AG04449 (cell line): ENCODE measurements at places on chromosomes 12 and 14.

- no peak for DNase-seq
Observed at GRCh38 chr12:103905730-103906349, 24.4 kb upstream of the HSP90B1 start.

GRCh38 chr12:15772405-15773018 lies 16.7 kb downstream of the EPS8 start:
- DNase-seq, result no peak

DNA sequence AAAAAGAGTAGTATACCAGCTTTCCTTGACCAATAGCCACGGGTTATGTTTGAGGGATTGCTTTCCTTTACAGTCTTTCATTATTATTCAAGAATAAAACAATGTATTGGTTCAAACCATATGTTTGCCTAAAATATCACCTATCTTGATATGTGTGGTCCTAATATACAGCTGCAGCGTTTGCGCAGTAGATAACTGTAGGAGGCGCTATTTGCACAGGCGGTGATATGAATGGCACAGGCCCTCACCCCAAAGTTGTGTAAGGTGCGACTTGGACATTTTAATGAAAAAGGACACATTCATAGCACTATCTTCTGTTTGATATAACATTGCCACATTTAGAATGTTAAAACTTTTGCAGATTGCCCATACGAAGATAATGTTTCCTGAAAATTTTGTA lies 298.4 kb downstream of the TRHDE start:
- DNase-seq, result no peak

GRCh38 chr12:32780071-32780470 lies 24.4 kb upstream of the YARS2 start:
- no peak for DNase-seq

DNA sequence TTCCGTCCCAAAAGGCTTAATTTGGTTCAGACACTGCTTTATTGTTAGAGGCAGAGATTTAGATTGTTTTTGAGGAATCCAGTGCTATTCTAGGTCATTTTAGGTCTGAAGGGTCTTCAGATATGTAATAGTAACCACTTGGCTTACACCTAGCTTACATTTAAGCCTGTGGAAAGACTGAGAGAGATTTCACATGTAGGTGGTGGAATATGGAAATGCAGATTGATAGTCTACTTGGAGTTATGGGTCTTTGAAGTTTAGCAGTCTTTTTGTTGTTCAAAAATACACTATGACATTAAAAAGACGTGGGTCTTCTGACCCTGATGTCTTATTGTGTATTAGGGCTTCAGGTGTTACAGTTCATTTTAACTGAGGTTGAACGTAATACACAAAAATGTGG lies 51.4 kb upstream of the CCT2 start:
- DNase-seq, result no peak

GRCh38 chr14:20387576-20387975 lies 25.7 kb downstream of the TEP1 start:
- DNase-seq, result no peak

DNA sequence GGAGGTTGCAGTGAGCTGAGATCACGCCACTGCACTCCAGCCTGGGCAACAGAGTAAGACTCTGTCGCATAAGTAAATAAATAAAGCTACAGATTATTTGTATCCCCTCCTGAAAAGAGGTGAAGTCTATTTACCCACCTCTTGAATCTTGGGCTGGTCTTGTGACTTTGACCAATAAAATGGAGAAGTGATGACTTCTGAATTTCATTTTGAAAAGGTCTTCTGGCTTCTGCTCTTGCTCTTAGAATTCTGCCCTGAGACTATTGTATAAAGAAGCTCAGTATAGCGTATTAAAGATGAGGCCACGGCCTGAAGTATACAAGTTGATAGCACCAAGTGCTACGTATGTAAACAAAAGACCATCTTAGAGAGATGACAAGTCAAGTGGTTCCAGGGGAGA lies 88.3 kb upstream of the AMN1 start:
- no peak for DNase-seq

DNA sequence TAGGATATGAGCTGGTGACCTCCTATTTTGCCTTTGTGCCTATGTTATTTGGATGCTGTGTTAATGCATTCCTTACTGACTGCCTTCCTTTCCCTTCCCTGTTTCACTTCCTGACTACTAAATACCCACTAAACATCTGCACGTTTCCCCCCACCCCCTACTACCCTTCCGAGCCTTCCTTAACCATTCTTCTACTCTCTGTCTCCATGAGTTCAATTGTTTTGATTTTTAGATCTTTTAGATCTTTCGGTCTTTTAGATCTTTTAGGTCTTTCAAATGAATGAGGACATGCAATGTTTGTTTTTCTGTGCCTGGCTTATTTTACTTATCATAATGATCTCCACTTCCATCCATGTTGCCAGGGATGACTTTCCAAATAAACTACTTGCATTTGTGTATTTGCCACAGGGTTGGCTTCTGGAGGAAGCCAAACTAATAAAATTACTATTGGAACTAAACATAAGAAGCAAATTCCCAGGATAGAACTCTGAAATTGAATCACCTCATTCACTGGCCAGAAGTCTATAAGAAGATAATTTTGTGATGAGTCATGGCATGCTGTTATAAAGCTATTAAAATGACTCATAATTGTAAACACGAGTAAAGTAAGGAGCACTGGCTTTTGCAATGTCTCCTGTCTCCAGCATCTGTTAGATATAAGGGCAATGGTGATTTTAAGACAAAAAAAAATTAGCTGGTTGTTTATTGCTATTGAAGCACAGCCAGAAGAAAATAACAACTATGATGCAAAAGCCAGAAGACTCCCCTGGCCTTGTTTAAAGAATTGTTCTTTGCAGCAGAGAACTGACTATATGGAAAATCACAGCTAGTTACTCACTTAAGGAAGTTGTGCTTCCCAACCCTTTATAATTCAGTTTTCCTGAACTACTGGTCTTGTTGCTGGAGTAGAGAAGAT lies 586.3 kb downstream of the LRFN5 start:
- DNase-seq, result peak; percentile 91

DNA sequence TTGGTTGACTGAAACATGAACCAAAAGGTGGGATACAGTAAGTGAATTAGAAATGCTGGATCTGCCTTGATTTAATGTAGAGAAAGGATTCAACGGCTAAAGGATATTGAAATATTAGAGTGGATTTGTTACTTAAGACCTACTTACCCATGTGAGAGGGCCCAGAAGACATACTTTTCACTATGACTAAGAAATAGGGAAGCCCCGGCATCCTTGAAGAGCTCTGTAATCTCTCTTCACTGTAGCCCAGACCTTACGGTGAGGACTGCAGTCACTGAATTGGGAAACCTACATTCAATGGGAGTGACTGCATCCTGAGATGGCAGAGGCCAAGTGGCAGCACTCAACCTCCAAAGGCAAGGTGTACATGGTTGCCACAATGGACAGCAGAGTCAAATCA lies 52.5 kb downstream of the KANSL2 start:
- DNase-seq, result no peak

GRCh38 chr12:110619534-110619953 lies 5.6 kb downstream of the TCTN1 start:
- DNase-seq, result no peak

DNA sequence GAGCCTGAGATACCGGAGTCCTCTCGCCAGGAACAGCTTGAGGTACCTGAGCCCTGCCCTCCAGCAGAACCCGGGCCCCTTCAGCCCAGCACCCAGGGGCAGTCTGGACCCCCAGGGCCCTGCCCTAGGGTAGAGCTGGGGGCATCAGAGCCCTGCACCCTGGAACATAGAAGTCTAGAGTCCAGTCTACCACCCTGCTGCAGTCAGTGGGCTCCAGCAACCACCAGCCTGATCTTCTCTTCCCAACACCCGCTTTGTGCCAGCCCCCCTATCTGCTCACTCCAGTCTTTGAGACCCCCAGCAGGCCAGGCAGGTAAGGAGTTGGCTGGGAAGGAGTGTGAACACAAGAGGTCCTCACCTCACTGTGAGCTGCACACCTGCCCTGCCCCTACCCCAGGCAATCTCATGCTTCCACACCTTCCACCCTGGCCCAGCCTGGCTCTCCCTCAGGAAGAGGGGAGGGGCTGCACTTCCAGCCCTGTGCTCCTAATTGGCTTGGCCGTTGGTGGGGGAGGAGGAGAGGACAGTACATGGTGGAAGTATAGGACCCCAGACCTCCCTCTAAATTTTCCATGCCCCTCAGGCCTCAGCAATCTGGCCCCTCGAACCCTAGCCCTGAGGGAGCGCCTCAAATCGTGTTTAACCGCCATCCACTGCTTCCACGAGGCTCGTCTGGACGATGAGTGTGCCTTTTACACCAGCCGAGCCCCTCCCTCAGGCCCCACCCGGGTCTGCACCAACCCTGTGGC lies 6.2 kb downstream of the C1QL4 start:
- no peak for DNase-seq

GRCh38 chr12:47041327-47041726 lies 38.1 kb upstream of the PCED1B start:
- no peak for DNase-seq

DNA sequence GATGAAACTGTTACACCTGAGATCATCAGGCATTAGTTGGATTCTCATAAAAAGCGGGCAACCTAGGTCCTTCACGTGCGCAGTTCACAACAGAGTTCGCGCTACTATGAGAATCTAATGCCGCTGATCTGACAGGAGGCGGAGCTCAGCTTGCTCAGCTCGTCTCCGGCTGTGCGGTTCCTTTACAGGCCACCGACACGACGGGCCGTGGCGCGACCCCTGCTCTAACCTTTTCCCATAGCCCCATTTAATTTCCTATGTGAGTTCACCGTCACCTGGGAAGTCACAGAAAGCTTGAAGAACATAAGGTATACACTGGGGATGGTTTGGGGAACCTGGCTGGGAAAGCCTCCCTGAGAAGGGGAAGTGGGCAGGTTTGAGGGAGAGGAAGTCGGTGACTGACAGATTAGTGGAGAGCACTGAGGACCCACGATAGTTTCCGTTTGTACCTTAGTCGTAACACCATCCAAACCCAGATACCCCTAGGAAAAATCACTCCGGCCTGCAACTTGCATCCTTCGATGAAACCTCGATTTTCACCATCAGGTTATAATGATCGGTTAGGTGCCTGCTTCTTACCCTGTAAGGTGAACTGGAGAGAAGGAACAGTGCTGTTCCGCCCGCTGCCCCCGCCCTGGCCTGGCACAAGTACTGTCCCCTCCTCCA lies 2.8 kb upstream of the AAAS start:
- DNase-seq, result no peak
